ENCODE measurements at places on chromosomes 11 and 22.

DNA sequence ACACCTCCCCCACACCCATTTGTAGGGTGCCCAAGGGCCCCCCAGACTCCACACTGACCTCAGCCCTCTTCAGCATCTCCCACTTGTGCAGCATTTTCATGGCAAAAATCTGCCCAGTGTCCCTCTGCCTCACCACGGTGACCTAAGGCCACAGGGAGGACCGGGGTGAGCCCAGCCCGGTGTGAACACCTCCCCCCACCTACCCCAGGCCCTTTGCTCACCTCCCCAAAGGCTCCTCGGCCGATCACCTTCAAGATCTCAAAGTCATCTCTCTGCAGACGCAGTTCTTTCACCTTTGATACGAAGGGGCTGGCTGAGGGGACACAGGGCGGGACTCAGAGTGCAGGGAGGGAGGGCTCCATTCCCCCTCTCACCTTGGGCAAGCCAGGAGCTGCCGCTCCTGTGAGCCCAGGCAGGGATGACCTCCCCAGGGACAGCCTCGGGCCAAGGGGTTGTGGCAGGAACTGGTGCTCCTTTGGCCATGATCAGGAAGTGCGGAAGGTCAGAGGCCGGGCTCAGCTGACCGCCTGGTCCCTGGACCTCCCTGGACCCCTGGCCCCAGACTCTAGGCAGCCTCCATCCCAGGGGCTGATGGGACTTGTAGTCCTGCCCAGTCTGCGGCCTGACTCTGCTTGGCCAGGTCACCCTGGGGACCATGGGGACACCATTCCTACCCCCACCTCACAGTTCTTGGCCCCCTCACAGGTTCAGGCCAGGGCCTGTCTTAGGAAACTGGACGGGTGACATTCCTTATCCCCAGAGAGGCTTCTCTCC lies 2.7 kb downstream of the CDC42BPG start:
- DNase-seq = no peak

DNA sequence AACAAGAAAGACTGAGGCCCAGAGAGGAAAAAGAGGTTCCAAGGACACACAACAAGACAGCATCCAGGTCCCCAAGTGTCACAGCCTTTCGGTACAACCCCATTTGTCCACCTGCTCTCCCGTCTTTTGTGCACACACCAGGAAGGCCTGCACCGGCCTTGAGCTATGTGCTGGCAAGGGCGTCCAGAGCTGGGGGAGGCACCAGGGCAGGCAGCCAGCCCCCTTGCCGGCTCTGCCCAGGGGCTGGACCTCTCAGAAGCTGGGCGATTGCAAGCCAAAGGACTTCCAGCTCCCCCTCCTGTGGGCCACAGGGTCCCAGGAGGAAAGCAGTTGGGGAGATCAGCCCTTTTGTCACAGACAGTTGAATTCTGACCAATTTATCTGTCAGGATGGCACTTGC lies 210.5 kb downstream of the MN1 start:
- DNase-seq = no peak

DNA sequence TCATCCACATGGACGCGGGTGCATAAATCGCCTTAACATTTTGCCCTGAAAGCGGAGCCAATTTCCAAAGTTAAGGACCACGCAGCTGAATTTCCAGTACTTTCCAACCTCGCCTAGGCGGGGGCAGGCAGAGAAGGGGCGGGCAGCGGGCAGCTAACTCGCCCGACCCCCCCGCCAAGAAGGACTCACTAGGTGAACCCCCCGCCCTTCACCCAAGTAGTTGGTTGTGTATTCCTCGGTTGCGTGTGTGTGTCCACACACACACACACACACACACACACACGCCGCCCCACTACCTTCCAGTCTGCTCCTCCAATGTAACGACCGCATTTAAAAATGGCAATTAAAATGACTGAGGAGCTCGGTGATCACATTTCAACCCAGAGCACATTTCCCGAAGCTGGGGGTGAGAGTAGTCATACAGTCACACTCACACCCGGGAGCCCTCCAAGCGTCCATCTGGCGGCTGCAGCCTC lies 1.4 kb downstream of the TENM4 start:
- DNase-seq = peak; percentile 49

DNA sequence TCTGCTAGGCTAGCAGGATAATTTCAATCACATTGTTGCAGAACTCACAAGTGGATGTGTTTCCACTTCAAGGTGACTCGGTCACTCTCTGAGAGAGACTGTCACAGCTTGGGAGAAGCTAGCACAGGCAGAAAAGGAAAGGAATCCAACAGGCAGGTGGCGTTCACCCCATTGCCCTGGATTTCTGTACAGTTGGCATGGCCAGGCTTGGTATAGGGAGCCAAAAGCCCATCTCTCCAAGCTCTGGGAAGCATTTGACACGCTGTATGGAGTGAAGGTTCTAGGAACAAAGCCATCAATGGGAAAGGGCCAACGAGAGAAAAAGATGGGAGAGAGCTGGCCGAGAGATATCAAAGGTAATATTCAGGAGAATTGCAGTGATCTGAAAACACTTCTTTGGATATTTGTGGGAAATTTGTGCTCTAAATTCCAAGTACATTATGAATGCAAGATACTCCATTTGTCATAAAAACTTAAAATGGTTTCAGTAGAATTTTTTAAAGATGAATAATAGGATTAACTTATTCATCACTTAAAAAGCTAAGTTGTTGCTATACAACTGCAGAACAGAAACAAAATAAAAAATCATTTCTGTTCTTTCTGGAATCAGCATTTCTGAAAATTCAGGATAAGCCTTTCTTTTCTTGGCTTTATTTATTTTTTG lies 223.5 kb upstream of the NTM start:
- no peak for DNase-seq

- DNase-seq = no peak
These were observed 6.8 kb upstream of the CHKA start for GRCh38 chr11:68127714-68128681.

GRCh38 chr11:44842220-44842619 lies 108.5 kb downstream of the TP53I11 start:
- peak; percentile 71 for DNase-seq

- no peak for DNase-seq
These were observed 13.2 kb downstream of the CARS1 start for GRCh38 chr11:3044004-3044403.

DNA sequence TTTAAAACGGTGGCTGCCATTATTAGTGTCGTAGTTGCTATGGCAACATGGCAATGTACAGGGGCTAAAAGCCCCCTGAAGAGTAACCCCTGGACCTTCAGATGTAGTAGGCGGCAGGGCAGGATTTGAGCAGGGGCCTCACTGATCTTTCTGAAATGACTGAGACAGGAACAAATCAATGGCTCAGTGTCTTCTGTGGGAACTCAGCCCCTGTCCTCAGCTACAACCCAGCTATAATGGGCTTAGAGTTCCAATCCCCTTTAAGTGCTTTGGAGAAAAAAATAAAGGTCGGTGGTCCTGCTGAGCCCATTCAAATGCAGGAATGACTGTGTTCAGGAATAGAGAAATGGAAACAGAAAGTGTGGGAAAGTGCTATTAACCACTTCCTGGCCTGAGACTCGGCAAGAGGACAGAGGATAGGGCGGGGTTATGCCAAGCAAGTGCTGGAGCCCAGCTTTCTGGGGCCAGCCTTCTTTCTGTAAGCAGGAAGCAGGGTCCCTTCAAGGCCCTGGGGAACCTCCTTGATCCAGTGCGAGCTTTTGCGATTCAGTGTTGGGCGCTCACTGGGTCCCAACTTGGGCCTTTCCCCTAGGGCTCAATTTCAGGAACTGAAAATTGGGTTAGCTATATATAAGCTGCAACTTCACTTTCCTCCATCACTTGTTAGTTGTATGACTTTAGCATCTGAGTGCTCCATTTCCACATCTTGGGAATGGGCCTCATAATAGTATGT lies 6.1 kb upstream of the CD82 start:
- DNase-seq = no peak

- DNase-seq = no peak
These were observed 15.4 kb upstream of the MYOD1 start for GRCh38 chr11:17703951-17704350.

DNA sequence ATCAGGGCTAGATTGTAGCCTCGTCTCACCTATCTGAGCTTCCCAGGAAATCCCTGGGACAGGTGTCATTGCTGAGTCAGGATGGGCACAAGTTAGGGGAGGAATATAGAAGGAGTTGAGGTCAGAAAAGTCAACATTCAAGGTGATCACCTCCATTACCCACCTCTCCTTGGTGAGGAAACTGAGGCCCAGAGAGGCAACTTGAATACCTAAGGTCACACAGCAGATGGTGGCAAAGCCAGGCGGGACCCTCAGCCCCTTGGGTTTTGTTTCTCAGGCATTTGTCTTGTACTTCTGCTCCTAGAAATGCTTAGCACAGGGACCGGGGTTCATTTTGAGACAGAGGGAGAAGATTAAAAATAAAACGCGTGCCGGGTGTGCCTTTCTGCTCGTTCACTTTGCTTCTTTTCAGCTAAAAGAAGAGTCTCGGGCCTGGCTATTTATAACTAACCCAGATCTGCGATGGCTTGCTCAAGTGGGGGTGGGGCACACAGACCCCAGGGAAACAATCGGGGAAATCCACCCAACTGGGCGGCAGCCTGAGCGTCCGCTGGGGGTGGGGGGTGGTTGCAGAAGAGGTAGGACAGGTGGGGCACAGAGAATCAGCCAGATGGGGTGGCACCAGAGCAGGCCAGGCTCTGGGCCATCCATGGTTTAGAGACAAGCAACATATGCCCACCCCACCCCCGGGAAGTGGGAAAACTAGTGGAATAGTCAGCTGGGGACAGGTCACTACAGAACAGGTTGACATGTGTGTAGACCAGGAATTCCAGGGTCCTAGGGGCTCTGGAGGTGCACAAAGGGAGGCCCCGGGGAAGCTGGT lies 3.9 kb upstream of the GNAZ start:
- DNase-seq = no peak

DNA sequence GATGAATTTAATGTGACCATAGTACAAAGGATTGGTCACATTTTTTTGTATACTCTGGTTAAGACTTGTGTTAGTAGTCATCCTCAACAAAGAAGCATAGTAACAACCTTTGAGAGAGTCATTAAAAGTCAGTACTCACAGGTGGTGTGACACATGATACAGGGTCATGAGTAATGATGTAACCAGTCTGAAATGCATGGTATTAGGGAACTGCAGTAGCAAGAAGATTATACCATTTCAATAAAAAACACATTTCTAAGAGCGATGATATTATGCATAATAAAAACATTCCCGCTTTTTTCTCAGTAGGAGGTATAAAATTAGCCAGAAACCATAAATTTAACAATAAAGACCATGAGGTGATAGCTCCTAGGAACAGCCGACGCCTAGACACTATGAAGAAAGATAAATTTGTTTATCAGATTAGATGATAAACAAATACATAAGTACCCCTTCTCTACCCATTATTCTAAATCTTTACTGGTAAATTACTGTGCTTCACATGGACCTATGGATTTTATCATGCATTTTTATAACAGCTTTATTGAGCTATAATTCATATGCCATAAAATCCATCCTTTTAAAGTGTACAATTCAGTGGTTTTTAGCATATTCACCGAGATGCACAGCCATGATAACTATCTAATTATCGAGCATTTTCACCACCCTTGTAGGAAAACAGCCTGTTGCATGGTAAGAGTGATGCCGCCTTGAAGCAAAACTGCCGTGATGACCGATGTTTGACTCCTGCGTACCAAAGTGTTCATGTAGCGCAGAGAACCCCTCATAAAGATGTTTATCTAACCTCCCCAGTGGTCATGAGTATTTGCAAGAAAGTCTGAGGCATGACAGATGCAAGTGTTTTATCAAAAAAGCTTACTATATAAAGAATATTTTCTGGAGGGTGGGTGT lies 41.8 kb downstream of the TMPRSS5 start:
- peak; percentile 95 for DNase-seq

DNA sequence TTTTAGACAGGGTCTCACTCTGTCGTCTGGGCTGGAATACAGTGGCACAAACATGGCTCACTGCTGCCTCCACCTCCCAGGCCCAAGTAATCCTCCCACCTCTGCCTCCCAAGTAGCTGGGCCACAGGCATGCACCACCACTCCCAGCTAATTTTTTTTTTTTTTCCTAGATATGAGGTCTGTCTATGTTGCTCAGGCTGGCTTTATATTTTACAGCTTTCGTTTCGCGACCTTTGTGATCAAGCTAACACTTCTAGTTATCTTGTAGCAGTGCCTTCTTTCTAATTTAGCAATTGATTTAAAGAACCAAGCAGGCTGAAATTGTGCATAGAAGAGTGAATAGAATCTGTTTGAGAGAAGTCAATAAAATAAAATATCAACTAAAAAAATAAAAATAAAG lies 11.3 kb downstream of the CKAP5 start:
- DNase-seq = no peak

GRCh38 chr22:48945621-48946458 lies 881.8 kb downstream of the BRD1 start:
- no peak for DNase-seq

- no peak for DNase-seq
These were observed 32.2 kb downstream of the LRRC74B start for GRCh38 chr22:21077884-21078508.

DNA sequence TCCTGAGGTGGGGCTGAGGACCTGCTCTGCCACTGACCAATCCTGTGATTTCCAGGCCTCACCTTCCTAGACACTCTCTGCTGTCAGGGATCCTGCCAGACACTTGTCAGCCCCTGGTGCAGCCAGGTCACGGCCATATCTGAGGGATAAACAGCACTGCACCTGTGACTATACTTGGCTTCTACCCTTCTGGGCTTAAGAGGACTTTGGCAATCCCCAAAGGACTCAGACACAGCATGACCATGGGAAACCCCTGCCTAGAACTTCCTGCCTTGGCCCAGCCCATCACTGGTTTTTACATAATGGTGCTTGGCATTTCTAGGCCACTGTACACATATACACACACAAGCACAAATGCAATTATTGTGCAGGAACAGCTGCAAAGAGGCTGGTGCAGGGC lies 11.6 kb upstream of the OLFML1 start:
- DNase-seq = no peak

GRCh38 chr22:32699686-32700085 lies 101.8 kb upstream of the TIMP3 start:
- DNase-seq = peak; percentile 57

- DNase-seq = no peak
These were observed 743 bp upstream of the RCE1 start for GRCh38 chr11:66842501-66842895.

GRCh38 chr11:34268906-34269430 lies 88.8 kb downstream of the ABTB2 start:
- no peak for DNase-seq

DNA sequence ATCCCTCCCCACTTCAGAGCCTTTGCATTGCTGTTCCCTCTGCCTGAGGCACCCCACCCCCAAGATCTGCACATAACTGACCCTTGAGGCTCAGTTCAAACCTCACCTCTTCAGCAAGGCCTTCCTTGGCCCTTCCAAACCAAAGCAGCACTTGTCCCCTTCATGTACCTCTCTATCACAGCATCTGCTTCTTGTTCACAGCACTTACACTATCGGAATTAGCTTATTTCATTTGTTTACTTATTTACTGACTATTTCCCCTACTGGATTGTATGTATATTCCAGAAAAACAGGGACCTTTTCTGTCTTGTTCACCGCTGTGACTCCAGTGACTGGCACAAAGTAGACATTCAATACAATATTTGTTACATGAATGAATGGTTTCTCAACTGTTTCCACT lies 38.0 kb downstream of the HORMAD2 start:
- DNase-seq = no peak

DNA sequence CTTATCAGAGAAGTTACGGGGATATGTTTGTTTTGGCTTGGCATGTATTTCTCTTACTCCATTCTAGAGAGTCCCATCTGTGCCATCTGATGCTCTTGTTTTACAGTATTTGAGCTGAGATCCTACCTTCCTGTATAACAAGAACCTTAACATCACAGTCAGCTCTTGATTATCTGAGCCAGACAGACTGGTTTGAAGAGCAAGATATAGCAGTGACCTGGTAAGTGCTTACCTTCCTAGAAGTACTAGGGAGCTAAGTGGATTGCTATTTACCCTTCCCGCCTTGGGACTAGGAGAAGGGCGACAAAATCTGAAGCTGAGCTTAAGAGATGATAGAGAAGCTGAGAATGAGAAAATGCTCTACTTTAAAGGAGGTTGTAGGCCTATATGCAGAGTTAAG lies 235.3 kb downstream of the CSNK2A3 start:
- DNase-seq = no peak

Measured in foreskin keratinocyte (primary cell).